ENCODE measurements at places on chromosomes 4 and X. TPM values are rescaled to one million over a fixed set of nuclear protein-coding genes. Genes with fewer than 3 reads are reported as not detected.
A peak's percentile ranks its signal among the peaks of the same experiment; 100 is the strongest.

Gene CYTL1
- not detected for total RNA-seq

Gene TBC1D8B
- total RNA-seq: 8.9 TPM

Gene SPATA18
- 0.39 TPM for total RNA-seq

Gene TCEAL2
- not detected for total RNA-seq

Gene LDOC1
- not detected for total RNA-seq

Gene BMPR1B
- total RNA-seq: 0.62 TPM

DNA sequence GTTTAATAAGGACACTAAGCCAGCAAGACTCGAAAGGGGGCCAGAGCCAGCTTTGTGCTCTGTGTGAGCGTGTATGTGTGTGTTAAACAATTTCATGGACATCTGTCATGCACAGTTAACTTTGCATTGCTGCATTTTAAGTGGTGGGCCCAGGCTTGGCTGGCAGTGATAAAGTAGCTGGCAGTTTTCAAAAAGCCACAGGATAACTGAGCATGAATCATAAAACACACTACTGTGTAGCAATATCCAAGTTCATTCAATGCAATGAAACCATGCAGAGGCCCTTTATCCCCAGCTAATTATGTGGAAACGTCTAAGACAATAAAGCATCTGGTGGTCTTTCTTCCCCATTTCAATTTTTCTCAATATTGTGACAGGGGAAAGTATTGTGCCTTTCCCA lies 132.9 kb downstream of the NKX6-1 start:
- DNase-seq: no peak

GRCh38 chr4:54149323-54149722 lies 49.4 kb downstream of the GSX2 start:
- DNase-seq: no peak

DNA sequence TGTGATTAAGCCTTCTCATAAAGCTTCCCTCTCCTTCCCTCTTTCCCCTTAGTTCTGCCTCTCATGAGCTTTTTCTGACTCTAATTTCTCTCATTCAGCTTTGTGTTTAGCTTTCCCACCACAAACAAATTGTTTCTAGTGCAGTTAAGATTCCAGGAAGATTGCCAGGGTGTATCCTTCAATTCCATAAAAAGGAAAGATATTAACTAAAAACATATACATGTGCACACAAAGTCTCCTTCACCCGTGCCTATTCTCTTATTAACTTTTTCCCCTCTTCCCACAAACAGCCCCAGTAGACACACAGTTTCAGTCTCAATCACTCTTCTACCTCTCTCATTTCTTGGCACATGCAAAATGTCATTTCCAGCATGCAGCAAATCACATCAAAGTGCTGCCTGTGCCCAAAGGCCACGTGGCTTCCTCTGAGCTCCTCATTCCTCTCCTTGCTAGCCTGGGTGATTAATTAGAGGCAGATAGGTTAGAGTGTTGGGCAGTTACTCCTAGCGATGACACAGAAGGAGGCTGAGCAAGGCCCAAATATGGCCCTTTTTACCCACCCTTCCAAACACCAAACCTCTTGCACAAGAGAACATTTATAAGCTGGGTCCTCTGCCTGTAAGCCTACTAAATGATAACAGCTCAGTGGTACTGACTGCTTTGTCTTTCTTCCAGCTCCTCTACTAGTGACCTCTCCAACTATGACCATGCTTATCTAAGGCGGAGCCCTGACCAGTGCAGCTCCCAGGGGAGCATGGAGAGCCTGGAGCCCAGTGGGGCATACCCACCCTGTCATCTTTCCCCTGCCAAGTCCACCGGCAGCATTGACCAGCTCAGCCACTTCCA lies 159.6 kb downstream of the SOWAHB start:
- DNase-seq: no peak

DNA sequence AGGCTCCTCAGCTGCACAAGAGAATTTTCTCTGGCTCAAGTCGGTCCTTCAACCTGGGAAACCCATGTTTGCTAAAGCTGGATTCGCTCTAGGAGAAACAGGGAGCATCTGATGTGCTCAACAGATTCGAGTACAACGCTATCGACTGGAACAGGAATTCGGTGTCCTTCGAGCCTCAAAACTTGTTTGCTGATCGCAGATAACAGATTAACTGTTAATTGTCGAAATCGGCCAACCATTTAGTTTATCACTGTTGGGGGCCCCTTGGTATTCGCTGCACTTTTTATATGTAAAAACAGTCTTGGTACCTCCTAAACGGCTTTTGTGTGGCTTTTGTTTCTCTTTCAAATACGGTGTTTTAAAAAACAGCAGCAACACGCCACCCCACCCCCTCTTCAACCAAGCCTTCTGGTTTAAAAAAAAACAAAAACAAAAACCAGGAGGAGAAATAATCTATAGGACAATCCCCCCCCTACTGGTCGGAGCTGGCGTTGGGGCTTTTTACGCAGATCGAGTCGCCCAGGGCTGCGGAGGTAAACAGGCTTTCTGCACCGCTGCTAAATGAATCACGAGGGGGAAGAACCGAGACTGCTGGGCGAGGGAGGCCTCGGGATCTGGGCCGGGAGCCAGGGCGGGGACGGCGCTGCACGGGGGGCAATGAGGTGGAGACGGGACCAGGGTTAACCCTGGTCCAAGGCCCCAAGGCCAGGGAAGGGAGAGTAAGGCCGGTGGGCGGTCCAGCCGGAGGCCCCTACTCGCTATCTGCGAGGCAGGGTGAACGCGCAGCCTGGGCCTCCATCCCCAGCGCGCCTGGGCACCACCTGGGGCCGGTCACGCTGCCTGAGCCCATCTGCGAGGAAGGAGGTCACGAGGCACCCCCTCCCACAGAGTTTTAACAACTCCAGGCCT lies 71.7 kb upstream of the BCOR start:
- DNase-seq: peak; percentile 61

DNA sequence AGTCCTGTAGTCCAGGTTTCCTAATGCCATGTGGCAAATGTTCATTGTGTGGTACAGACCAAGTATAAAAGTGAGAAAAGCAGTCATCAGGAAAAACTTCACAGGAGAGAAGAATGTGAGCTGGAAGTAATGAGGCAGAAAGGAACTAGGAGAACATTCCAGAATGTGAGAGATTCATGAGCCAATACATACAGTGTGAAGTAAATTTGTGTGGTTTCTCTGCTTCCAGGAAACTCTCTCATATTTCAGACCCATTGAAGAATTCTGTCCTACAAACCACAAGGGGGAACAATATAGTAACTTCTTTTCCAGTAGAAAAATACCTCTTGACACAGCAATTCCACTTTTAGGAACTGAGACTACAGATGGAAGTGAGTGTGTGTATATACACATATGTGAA lies 136.5 kb downstream of the RNF150 start:
- no peak for DNase-seq

DNA sequence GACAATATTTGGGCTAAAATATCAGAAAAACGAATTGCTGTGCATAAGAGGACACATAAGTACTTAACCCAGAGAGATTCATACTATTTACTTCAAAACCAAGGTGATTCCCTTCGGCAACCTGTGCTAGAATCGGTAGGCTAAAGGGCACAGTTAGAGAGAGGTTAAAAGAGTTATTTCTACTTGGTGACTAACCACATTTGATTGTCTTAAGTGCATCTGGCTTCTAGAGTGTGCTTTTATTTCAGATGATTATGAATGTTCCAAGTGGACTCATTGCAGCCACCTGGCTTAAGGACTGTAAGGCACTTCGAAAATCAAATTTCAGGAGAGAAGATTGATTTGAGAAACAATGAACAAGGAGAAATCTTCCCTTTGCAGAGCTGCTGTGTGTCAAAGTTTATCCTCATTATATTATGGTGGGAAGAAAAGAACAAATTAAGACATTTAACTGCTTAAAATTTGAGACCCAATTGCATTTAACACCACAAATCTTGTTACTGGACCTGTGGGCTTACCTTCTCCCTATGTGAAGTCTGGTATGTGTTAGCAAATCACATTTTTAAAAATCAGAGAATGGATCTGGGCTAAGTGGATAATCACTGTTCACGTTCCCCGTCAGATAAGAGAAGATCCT lies 34.0 kb downstream of the PHOX2B start:
- DNase-seq: no peak

DNA sequence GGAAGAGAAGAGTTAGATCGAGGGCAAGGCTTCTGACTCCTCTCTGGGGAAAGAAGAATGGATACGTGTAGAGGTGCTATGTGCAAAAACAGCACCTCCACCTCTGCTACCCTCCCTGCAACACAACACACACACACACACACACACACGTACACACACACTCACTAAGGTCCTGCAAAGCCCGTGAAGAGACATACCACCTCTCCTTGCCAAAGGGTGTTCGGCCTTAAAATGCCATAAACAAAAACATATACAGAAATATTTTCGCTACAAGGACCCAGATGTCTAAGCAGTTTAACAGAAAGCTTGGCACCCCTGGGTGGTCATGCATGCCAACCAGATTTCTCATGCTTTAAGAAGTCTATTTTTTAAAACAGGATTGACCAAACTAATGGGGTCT lies 1.5 kb downstream of the TIFA start:
- DNase-seq: no peak

DNA sequence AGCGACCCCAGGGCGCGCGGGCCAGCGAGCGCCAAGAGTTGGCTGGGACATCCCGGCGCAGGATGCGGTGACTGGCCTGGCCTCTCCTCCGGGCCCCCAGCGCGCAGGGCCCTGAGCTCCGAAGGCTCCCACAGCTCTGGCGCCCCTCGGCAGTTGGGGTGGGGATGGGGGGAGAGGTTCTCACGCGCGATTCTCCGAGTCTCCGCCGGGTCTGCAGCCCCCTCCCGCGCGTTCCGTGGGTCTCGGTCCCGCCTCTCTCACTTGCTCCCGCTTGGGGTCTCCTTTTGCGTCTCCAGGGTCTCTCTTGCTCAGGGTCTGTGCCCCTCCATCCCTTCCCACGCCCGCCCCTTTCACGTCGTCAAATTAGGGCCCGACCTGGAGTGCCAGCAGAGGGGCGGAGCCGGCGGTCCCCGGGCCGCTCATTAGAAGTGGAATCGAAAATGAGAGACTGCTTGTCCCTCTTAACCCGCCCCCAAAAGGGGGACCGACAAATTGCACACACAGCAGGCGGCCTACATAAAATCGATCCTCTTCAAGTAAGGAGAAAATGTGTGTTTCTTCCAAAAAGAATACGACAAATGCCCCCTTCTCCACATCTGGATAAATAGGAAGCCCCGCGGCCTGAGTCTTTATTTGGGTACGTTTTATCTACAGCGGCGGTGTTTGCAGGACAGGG lies 877 bp upstream of the NKX1-1 start:
- no peak for DNase-seq

GRCh38 chr4:169619958-169620879 lies at the start of gene CLCN3:
Gene CLCN3, plus strand, starts transcription at chr4:169620578. Its CDS starts 15,351 bp downstream, at chr4:169635929.
- peak; percentile 67 for DNase-seq

- no peak for DNase-seq
These were observed 91.9 kb upstream of the GPR50 start for GRCh38 chrX:151084454-151084853.

GRCh38 chrX:97155816-97156215 lies 272.1 kb downstream of the RPA4 start:
- DNase-seq: no peak

DNA sequence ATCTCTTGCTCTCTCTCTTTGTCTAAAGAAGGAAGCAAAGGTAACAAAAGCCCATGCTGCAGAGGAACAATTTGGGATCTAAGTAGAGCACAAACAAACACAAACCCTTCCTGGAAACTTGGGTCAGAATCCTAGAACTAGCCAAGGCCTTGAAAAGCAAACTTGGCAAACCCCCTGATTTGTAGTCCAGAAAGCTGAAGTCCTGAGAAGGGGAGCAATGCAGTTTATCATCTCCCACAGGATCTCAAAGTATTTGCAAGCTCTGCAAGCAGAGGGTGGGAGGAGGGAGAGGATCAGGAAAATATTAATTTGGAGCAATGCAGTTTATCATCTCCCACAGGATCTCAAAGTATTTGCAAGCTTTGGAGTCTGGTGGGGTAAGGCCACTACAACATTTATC lies 379.5 kb upstream of the FGF13 start:
- no peak for DNase-seq

DNA sequence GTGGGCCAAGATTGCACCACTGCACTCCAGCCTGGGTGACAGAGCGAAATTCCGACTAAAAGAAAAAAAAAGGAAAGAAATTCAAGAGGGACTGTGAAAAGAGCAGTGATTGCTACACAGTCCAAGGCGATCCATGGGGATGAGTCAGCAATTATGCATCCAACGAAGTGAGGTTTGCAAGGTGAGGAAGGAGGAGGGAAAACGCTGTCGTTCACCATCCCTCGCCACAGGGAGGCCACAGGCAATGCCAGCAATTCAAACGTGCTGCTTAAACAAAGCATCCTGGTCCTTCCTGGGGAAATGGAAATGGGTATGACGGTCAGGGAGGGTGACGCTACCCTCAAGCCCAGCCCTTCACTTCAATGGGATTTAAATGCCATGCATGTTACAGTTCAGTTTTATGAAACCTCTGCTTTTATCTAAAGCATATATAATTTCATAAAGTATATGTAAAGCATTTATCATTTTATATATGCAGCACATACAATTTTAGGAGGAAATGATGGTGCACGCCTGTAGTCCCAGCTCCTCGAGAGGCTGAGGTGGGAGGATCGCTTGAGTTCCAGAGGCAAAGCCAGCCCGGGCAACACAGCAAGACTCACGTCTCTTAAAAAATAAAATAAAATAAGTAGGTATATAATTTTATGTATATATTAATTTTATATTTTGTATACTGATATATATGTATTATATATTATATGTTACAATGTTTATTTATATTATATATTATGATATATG lies 108.7 kb downstream of the DHRSX start:
- no peak for DNase-seq

DNA sequence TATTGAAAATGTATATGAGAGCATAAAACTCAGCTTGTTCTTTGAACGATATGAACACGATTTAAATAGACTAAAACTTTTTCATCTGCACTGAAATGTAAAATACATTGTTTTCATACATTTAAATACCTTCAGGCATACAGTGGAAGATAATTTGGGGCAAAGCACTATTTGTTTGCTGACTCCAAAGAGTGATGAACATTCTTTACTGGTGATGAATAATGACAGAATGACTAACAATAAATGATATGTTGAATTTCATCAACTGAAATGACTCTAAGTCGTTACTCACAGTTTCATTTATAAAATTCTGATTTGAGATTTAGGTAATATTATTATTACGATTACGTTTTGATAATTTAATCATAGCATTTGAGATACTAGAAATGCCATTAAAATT lies 1160.1 kb downstream of the NLGN4X start:
- no peak for DNase-seq

DNA sequence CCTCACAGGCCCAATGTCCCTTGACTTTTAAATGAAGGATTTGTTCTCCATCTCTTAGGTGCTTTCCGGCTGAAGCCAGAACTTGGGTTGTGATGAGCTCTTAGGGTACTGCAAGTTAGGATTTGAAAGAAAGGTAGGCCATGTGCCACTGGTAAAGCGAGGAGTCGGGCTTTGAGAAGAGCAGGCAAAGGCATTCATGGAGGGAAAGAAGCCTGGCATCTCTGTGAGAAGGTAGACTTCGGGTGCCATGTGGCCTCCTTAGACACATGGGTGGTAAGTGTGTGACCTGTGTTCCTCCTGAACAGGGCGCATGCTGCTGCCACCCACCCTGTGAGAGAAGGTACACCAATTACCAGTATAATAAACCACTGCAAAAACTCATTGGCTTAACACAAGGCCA lies 102.9 kb downstream of the GATB start:
- DNase-seq: no peak
